ENCODE measurements at places on chromosomes 3 and 15. TPM values are rescaled to one million over a fixed set of nuclear protein-coding genes. Genes with fewer than 3 reads are reported as not detected.
A peak's percentile ranks its signal among the peaks of the same experiment; 100 is the strongest.

UPK1B gene
- not detected for total RNA-seq

SOX14 gene
- not detected for total RNA-seq

GRCh38 chr3:7788881-7789280 lies 712.7 kb upstream of the LMCD1 start:
- no peaks in the 10 kb centered on the region for H3K4me1 ChIP-seq
- no peaks in the 10 kb centered on the region for H3K27me3 ChIP-seq
- H3K27ac ChIP-seq, result no peak overlapping the region
- no peak overlapping the region for H3K4me3 ChIP-seq

DNA sequence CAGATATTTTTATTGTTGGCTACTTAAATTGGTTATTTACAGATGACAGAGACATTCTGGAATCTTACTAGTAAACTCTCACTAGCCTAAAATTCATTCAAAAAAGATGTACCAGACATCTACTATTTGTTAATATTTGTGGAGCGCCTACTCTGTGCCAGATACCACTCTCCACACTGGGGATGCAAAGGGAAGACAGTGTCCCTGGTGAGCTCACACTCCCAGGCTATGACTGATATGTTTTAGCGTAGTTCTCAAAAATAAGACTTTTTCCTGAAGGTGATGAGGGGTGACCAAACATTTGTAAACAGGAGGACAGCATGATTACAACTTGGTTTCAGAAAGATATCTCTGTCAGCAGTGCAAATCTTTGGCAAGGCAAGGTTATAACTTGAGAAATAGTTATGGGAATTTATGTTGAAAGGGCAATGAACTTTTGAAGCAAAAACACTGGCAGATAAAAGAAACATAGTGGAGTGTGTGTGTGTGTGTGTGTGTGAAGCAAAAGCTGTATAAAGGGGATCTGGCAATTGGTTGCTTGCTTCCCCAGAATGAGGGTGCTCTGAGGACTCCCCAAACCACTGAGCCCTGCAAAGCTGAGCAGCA lies 51.2 kb downstream of the HACD2 start:
- H3K36me3 ChIP-seq, result no peaks in the 10 kb centered on the region
- no peaks in the 10 kb centered on the region for H3K27me3 ChIP-seq
- no peak overlapping the region for H3K4me3 ChIP-seq
- H3K4me1 ChIP-seq, result no peaks in the 10 kb centered on the region
- no peak for DNase-seq
- H3K27ac ChIP-seq, result no peak overlapping the region

EEF1AKMT4 gene
- total RNA-seq, result 1.7 TPM

GRCh38 chr15:99986297-99987118 lies 253.3 kb upstream of the LYSMD4 start:
- no peak overlapping the region for H3K4me3 ChIP-seq
- DNase-seq, result no peak
- H3K4me1 ChIP-seq, result peaks cover 3% of the 10 kb centered on the region
- H3K27ac ChIP-seq, result no peak overlapping the region
- peaks cover 7% of the 10 kb centered on the region for H3K27me3 ChIP-seq
- H3K36me3 ChIP-seq, result peaks cover 8% of the 10 kb centered on the region

FETUB gene
- total RNA-seq, result not detected

GRCh38 chr15:92683511-92683834 lies 27.9 kb upstream of the FAM174B start:
- DNase-seq, result peak; percentile 62
- peaks cover 6% of the 10 kb centered on the region for H3K27me3 ChIP-seq
- no peak overlapping the region for H3K4me3 ChIP-seq
- H3K36me3 ChIP-seq, result peaks cover 12% of the 10 kb centered on the region
- H3K4me1 ChIP-seq, result peaks cover 2% of the 10 kb centered on the region

DNA sequence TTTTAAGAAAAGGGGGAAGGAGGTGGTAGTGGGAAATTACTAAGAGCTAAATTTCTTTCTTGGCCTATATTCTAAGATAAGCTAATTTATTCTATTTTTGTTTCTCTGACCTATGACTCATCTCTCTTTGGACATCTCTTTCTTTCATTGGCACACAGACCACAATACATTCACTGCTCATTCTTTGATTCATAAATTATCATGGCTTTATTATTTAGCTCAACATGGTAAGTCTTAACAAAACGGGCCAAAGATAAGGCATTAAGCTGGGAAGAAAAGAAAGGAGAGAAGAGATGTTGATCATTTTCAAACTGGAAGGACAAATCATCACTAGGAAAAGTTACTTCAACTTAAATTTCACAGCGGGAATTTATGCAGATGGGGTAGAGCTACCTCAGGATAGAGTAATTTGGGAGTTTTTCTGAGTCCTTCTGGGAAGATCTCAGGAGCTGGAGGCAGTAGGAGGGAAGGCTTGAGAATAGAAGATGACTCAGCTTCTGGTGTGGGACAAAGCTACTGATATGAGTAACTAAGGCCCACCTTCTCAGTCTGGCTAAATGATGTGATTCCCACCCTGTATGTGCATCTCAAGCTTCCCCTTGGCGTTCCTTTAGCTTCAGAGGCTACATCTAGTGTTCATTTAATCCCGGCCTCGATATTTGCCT lies 7.5 kb upstream of the ALCAM start:
- H3K36me3 ChIP-seq, result no peaks in the 10 kb centered on the region
- no peak for DNase-seq
- H3K27me3 ChIP-seq, result peaks cover 4% of the 10 kb centered on the region

DNA sequence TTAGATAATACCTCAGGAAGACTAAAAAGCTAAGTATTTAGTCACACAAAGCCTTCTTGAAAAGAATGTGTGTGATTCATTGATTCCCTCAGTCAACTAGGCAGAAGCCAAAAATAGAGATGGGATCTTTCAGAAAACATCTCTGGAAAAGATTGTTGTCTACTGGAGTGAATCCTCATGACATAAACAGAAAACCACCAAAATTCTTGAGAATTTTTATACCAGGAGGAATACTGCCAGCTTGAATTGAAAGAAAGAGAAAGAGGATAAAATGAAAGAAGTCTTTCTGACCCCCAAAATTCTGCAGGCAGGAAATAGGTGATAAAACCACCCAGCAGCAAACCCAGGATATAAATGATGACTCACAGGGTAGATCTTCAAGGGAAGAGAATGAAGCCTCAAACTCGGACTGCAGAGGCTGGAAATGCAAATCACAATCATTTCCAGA lies 363.1 kb upstream of the PLSCR5 start:
- DNase-seq, result no peak
- no peaks in the 10 kb centered on the region for H3K27me3 ChIP-seq
- no peak overlapping the region for H3K4me3 ChIP-seq
- H3K4me1 ChIP-seq, result peaks cover 18% of the 10 kb centered on the region

All from glutamatergic neuron (in vitro differentiated cells).